Activated naive CD8-positive, alpha-beta T cell treated with anti-CD3 and anti-CD28 coated beads, Interleukin-2, amount 10 ng/mL, durations not matched to agents 7 days and 5 days (primary cell): ENCODE measurements at places on chromosomes 4 and X. TPM values are rescaled to one million over a fixed set of nuclear protein-coding genes. Genes with fewer than 3 reads are reported as not detected.

The USP27X gene
- 3.5 TPM for total RNA-seq

The FAM184B gene
- total RNA-seq = not detected

The CFAP47 gene
- not detected for total RNA-seq

The CYLC1 gene
- not detected for total RNA-seq

DNA sequence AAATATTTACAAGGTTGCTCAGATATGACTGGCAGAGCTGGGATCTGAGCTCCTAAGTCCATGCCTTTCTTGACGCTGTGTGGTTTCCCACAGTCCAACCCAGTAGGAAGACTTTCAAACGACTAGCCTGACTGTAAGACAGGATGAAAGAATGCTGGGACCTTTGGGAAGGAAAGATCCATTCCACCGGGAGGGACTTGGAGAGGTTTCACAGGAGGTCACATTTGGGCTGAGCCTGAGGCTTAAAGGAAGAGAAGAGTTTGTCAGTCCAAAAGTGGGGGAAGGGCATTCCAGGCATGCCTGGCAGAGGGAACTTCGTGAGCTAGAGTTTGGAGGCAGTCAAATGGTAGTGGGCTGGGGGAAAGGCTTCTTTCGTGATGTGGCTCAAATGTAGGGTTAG lies 1.5 kb downstream of the STARD8 start:
- no peak for DNase-seq
- H3K4me3 ChIP-seq = no peak overlapping the region
- no peak overlapping the region for H3K27ac ChIP-seq
- H3K4me1 ChIP-seq = no peaks in the 10 kb centered on the region
- peaks cover 4% of the 10 kb centered on the region for H3K27me3 ChIP-seq

- no peak overlapping the region for H3K4me3 ChIP-seq
- no peaks in the 10 kb centered on the region for H3K27me3 ChIP-seq
- peaks cover 9% of the 10 kb centered on the region for H3K4me1 ChIP-seq
These were observed 12.7 kb downstream of the MAD2L1 start for GRCh38 chr4:120053911-120054310.

DNA sequence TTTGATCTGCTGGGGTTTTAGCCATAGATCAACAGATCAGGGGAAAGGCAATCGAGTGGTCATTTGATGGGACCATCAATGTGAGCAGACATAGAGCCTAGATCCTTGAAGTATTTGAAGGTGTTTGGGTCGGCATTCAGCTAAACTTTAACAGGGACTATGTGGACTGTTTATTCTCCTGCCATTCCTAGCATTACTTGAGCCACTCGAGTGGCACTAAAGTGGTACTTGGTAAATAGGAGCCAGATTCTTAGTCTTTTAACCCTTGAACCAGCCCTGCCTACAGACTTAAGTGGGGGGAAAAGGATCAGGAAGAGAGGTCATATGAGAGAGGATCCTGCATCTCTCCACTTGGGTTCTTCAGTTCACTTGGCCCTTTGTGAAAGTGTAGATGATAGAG lies 3.8 kb downstream of the MSN start:
- H3K4me3 ChIP-seq = peak overlapping the region; percentile 94
- peaks cover 49% of the 10 kb centered on the region for H3K4me1 ChIP-seq
- peak overlapping the region; percentile 86 for H3K27ac ChIP-seq
- no peak for DNase-seq
- peaks cover 47% of the 10 kb centered on the region for H3K36me3 ChIP-seq
- H3K27me3 ChIP-seq = no peaks in the 10 kb centered on the region

DNA sequence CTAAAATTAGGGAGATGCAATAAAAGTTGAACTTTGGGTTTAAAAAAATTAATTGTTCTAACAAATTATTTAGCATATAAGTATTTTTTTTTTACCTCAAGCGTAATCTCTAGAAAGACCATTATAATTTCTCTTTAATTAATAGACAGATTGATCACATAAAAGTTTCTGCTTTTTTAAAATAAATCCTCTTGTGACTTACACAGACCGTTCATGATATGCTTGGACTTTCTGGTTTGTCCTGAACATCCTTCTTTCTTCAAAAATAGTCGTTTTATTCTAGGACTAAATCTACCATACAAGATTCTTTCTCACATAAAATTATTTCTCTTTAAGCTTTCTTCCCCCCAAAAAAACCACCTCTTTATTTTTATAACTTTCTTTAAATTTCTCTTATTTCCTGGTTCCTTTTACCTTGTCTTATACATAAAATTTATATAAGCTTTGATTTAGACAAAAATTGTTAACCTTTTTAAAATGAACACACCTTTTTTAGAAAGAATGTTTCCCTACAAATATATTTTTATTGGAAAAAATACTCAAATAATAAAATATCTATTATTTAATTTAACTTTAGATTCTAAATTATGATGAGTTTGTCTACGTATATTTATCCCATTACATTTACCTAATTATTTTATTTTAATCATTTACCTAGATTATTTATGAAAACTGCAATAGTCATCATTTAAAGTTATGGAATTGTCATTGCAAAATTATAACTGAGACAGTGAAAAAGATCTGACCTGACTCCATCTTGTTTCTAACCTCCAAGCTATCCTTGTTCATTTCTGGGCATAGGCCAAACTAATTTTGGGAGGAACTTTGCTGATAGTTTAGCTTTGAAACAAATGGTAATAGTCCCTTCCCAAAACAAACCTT lies 37.6 kb downstream of the PGRMC2 start:
- H3K36me3 ChIP-seq = no peaks in the 10 kb centered on the region
- peaks cover 2% of the 10 kb centered on the region for H3K27me3 ChIP-seq
- no peak for DNase-seq
- H3K4me3 ChIP-seq = no peak overlapping the region

GRCh38 chr4:85715991-85716737 lies 241.2 kb downstream of the ARHGAP24 start:
- no peak for DNase-seq
- no peak overlapping the region for H3K4me3 ChIP-seq
- H3K27me3 ChIP-seq = no peaks in the 10 kb centered on the region
- no peaks in the 10 kb centered on the region for H3K4me1 ChIP-seq
- H3K27ac ChIP-seq = no peak overlapping the region
- H3K36me3 ChIP-seq = no peaks in the 10 kb centered on the region

DNA sequence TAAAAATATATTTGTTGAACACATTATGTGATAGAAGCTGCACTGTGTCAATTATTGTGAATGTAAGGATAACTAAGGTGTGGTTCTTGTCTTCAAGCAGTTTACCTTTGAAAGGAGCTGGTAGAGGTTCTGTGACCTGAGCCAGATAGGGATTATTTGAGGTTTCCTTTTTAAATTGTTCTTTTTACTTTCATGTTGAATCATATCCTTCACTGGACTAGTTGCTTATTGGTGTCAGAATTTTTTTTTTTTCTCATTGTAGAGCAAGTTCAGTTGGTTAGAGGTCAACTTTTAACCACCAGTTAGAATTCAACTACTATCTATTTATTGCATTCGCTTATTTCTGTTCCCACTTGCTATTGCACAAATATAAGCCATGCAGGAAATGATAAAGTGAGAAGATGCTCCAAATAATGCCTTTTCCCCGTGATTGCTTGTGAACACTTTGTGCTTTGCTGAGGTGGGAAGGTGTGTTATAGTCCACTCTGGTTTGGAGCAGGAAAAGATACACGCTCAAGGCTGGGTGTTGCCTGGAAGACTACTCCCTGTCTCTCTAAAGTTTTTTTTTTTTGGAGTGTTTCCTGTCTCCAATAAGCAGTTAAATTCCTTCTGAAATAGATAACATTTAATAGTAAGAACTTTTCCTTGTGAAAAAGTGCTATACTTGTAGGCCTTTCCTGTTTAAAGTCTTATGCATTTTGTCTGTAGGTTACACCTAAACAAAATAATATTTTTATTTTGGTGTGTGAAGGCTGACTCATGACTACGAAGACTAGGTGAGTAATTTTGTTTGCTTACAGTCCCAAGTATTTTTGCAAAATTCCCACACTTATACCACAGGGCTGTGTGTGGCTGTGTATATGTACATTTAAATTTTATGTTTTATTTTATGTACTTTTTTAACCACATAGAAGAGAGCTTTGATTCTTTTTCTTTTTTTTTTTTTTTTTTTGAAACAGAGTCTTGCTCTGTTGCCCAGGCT lies 83.8 kb upstream of the LCORL start:
- no peaks in the 10 kb centered on the region for H3K36me3 ChIP-seq
- H3K4me1 ChIP-seq = no peaks in the 10 kb centered on the region
- H3K27ac ChIP-seq = no peak overlapping the region
- no peak overlapping the region for H3K4me3 ChIP-seq
